Activated T-helper 1 cell treated with anti-CD3 and anti-CD28 coated beads, Interleukin-12 subunit alpha, Interleukin-12 subunit beta, Interleukin-2, Interleukin-4 antibody, amounts not matched to agents 30 ng/mL and 10 ng/mL and 1 ng/mL, durations not matched to agents 14 hours and 24 hours and 36 hours (primary cell): ENCODE measurements at places on chromosomes 2 and 18. TPM values are rescaled to one million over a fixed set of nuclear protein-coding genes. Genes with fewer than 3 reads are reported as not detected.

The HOXD4 gene
- total RNA-seq, result not detected in 2 replicates

GRCh38 chr2:163723881-163724280 is 11.9 kb downstream of the FIGN start:
- no peak for DNase-seq

DNA sequence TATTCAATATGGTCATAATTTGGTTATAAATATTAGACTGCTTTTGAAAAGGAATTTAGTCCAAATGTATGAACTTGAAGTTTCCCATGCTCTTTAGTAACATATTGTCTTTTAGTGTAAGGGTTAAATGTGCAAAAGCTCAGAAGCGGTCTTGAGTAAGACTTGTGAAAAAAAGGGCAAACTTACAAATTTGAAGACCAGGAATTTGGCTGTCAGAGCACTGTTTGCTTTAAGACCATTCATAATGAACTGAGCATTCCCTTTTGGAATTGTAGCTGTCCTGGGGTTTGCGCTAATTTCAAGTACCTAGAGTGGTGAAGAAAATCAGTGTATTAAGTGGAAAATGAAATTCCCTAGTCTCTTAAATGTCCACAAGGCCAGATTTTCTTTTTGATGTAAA is 6.9 kb upstream of the ZEB2 start:
- no peak for DNase-seq

GRCh38 chr2:156803967-156804366 is 367.8 kb downstream of the GPD2 start:
- DNase-seq, result no peak

DNA sequence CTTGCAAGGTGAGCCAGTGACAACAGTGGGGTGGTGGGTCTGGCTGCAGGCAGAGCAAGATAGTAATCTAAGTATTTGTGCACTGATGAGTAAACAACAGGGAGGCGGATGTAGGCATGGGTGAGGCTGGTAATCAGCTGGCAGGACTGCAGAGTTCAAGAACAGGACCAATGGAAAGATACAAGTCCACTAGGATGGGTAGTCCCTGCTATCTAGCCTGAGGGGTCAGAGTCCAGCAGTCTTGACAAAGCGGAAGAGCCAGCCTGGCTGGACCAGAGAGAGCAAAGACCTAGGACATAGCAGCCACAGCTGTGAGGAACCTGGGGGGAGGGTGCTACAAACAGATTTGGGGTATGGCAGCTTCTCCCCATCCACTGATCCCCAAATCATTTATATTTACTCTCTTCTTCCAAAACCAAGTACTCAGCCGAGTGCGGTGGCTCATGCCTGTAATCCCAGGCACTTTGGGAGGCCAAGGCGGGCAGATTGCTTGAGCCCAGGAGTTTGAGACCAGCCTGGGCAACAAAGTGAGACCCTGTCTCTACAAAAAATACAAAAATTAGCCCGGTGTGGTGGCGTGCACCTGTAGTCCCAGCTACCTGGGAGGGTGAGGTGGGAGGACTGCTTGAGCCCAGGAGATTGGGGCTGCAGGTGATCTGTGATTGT is 25.9 kb downstream of the VIL1 start:
- DNase-seq, result no peak
